MCF 10A (cell line): ENCODE measurements at places on chromosomes 12 and 14. TPM values are rescaled to one million over a fixed set of nuclear protein-coding genes. Genes with fewer than 3 reads are reported as not detected.

The MORN3 gene
- total RNA-seq: 0.35 and 0.52 TPM in 2 replicates

The ABCD4 gene
- 26.6 and 30.8 TPM in 2 replicates for total RNA-seq

The KLRC2 gene
- total RNA-seq: 1.9 and 5.2 TPM in 2 replicates

The CLEC9A gene
- not detected in 2 replicates for total RNA-seq

The GPR132 gene
- 0.42 TPM in 1 of 2 replicates, not detected in the other for total RNA-seq

The PLXNC1 gene
- 2.4 and 2.6 TPM in 2 replicates for total RNA-seq

The POTEG gene
- total RNA-seq: not detected in 2 replicates

The RNFT2 gene
- total RNA-seq: 7.2 and 10.5 TPM in 2 replicates

GRCh38 chr14:77657280-77657679 lies 40.8 kb upstream of the SPTLC2 start:
- no peak for DNase-seq

DNA sequence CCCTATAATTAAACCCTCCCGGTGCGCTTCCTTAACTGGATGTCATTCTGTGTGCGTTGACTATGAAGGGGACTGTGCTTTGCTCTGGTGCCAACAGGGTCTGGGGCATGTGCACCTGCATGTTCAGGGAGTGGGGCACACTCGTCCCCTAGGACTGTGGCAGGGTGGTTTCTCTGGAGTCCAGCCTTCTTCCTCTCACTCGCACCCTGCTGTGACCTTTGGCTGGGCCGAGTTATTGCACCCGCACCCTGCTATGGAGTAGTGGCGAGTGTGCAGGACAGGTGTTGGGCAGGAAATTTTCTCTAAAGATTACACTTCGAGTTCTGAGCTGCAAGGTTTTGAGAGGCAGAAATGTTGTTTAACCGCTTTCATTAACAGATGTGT lies 138.9 kb downstream of the PLXNC1 start:
- no peak for DNase-seq

DNA sequence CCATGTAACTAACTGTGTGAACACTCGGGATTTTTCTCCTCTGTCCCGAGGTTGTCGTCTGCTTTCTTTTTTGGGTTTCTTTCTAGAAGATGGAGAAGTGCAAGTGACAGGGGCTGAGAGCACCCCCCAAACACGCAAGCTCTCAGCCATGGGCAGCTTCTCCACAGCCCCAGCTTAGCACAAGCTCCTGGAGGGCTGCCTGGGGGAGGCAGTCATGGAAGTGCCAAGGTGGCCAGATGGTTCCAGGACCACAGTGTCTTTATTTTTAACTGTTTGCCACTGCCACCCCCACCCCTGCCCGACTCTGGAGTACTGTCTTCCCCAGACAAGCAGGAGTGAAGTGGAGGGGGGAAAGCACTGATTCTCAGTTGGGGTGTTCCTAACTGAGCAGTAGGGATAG lies 58.2 kb downstream of the ST8SIA1 start:
- no peak for DNase-seq

DNA sequence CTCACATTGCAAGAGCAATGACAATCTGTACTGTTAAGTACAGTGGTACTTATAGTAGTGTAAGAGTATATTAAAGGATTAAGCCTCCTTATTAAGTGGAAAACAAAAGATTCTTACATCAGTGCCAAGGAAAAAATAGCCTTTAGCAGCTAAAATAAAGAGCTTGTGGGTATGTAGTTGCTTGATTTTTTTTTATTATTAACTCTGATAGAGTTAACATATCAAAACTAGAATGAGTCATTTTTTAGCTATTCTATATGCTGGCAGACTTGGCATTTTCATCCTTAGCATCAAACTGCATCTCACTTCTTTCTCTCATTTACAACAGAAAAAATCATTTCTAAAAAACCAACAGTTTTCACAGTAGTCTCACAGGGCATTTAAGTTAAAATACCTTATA lies 86.5 kb downstream of the ATP2B1 start:
- no peak for DNase-seq

GRCh38 chr12:29743801-29744200 lies 39.9 kb downstream of the TMTC1 start:
- peak; percentile 95 for DNase-seq

DNA sequence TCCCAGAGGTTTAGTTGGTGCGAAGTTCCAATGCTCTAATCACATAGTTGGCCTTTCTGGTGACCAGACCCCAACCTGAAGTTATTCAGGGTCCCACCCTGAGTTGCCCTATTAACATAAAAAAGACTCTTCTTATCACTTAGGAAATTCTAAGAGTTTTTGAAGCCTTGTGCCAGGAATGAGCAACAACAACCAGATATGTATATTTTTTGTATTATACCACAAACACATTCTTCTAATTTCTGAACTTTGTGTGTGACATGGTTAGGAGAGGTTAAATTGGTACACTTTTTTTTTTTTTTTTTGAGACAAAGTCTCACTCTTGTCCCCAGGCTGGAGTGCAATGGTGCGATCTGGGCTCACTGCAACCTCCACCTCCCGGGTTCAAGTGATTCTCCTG lies 320.4 kb upstream of the PDE3A start:
- DNase-seq: no peak

- peak; percentile 54 for DNase-seq
Measured at GRCh38 chr12:113424915-113425823, 3.0 kb downstream of the SDSL start.

GRCh38 chr12:56411781-56412639 lies 37.2 kb downstream of the TIMELESS start:
- no peak for DNase-seq

GRCh38 chr12:120468325-120468820 lies 1.2 kb downstream of the SRSF9 start:
- DNase-seq: peak; percentile 50

GRCh38 chr12:58513852-58514251 lies 406.5 kb downstream of the LRIG3 start:
- no peak for DNase-seq

DNA sequence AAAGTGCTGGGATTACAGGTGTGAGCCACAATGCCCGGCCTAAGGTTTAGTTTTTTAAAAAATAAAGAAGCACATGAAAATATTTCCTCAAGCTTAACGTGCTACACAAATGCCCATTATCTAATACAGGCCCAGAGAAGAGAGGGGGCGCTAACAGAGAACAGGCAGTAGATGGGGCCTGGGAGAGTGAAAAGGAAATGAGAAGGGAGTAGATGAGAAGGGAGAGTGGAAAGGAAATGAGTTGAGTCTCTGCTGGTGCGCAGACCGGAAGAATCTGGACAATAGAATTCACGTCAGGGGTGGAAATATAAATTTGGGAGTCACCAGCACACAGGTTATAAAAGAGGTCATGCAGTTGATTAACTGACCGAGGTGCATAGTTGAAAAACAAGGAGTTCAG lies 10.7 kb downstream of the PXN start:
- DNase-seq: no peak

DNA sequence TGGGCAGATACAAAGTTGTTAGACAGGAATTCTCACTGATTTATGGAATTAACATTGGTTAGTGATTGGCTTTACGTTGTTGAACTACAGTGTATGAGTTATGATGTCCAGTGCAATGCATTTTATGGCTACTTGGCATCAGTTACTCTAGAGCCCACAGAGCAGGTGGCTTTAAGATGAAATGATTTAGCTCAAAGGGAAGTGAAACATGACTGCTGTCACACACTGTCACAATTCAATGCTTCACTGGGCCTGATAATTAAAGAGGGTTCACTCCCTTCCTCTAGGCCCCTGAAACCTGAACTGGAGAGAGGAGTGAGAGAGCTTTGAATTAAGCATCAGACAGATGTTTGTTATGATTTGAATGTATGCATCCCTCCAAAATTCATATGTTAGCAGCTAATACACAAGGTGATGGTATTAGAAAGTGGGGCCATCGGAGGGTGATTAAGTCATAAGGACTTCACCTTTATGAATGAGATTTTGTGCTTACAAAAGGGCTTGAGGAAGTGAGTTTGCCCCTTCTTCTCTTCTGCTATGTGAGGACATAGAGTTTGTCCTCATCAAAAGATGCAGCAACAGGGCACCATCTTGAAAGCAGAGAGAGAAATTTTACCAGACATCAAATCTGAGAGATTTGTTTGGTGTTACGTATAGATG lies 175.8 kb upstream of the GRIN2B start:
- no peak for DNase-seq
